ENCODE measurements at places on chromosomes 12 and 14.
A peak's percentile ranks its signal among the peaks of the same experiment; 100 is the strongest.

GRCh38 chr12:79441534-79441933, 249.2 kb downstream of the PAWR start:
- DNase-seq = no peak

DNA sequence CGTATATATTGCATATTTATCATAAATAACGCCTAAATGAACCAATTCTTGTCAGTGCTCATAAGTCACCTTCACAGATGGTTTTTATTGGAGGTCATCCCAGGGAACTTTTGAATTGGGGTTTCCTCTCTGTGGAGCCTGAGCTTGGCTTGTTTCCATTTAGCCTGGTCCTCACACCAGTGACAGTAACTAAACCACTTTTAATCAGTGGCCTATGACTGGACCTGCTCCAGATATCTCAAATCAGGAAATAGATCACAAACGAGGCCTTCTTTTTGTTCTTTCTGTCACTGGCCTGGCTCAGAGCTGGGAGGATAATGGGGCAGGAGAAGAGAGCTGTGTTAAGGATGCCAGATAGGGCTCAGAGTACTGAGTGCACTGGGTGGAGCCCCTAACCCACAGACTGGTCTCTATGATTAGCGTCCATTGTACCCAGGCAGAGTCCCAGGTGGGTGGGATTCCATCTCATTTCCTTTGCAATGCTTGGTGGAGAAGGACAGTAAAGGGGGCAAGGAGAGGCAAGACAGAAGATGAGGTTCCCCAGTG, 92.4 kb downstream of the NUAK1 start:
- DNase-seq = no peak

- peak; percentile 99 for DNase-seq
These were observed 657.5 kb upstream of the TBX3 start for GRCh38 chr12:115341442-115341841.

DNA sequence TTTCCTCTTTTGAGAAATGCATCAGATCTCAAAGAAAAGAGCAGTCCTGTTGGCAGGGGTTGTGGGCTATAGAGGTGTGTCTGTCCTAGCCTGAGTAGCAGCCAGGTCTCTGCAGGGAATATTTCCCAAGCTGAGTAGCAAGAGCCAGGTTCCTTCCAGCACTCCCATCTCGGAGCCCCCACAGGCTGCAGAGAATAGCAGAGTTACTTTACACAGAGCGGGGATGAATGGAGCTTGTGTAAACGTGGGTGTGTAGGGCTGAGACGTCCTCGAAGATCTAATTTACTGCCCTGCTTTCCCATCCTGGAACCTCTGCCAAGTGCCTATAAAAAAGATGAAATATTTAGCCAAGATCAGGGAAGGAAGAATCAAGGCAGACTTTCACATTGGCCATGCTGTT, 156.6 kb downstream of the TSPAN9 start:
- DNase-seq = no peak

- no peak for DNase-seq
These were observed 97.6 kb downstream of the EFCAB11 start for GRCh38 chr14:89856871-89857345.

GRCh38 chr12:122368361-122369073, 54.0 kb downstream of the CLIP1 start:
- no peak for DNase-seq

GRCh38 chr12:11836282-11837151, 187.0 kb downstream of the ETV6 start:
- DNase-seq = no peak

GRCh38 chr12:24845615-24846014, 103.3 kb downstream of the BCAT1 start:
- no peak for DNase-seq

- no peak for DNase-seq
These were observed 28.7 kb downstream of the UBE2N start for GRCh38 chr12:93413064-93413463.

GRCh38 chr14:97306133-97306759, 509.1 kb downstream of the VRK1 start:
- no peak for DNase-seq

DNA sequence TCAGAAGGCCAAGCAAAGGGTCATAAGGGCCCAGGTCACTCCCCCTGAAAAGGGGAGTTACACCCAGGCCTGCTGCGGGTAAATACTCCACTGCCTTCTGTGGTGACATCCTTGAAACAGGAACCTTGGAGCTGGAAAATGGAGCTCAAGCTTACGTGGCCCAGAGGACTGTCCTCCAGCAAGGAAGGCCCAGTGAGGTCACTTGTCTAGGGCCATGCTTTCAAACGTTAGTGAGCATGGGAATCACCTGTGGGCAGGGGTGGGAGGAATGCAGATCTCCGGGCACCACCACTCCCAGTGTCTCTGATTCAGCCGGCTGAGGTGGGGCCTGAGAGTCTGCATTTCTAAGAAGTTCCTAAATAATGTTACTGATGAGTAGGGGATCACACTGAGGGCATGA, 140.5 kb upstream of the CCND2 start:
- no peak for DNase-seq

- DNase-seq = no peak
These were observed 310.7 kb upstream of the DCN start for GRCh38 chr12:91493308-91493707.

DNA sequence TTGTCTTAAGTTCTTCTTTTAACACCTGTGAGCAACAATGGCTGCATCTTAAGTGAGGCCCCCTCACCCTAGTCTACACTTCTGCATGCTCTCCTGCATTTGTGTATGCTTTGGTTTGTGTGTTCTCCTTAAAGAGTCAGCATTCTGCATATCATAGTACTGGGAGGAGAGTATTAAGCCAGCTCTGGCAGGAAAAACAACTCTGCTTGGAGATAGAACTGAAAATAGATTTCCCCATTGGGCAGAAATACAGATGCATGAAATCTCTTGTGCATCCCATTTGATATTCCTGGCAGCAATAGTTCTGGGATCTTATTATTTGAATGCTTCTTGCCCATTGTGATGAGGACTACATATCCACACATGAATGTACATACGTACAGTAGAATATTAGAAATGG, 70.6 kb upstream of the PRICKLE1 start:
- no peak for DNase-seq

- no peak for DNase-seq
These were observed 102.7 kb downstream of the CDK17 start for GRCh38 chr12:96297504-96297903.

- DNase-seq = no peak
These were observed 5.9 kb downstream of the DDHD1 start for GRCh38 chr14:53147208-53147607.

DNA sequence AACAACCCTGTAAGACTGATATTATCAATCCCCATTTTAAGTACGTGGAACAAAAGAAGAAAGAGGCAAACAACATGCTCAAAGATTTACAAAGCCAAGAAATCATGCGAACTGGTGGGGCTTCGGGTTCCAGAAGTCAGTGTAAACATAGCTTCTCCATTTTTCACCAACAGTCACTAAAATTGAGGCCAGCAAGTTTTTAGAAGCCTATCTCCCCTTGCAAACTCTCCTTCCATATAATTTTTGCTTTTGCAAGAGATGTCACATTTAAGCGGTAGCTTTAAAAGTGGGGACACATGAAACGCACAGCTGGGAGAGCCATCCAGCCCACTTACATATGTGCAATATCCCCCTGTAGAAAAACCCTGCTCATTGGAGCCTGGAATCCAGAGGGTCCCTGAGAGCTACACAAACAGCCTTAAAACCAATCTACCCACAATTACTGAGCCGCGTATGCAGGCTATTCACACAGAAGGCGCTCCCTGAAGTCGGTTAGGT, 797 bp downstream of the SLC11A2 start:
- no peak for DNase-seq

DNA sequence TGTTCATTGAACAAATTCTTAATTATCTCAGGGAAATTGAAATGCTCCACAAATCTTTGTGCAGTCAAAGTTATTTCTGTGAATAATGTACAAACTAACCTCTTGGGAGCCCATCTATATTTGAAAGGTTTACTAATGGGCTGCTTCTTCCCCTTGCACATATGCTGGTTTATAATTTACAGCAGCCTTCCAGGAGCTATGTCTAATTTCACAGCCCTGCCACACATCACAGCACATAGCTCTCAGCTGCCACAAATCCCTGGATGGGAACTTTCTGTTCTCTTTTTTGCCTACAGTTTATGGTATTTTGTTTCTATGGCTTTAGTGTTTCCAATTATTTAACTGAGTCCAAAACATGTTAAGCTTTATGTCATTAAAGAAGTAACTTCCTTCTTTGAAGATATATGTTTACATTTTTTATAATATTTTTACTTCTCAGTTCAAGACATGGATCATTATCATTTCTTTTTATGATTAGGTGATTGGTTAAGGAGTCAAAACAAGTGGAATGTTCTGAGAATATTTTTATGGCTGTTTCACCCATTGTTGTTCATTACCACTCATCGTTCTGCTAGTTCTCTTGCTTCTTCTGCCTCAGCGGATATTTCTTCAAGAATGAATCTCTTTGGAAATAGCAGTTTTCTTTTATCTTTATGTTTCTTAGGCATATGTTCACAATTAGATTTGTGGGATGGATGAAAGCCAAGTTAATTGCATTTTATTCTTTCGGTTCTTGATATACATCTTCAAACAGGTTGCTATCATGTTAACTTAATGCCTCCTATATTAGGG, 475.6 kb upstream of the MIS18BP1 start:
- DNase-seq = no peak

DNA sequence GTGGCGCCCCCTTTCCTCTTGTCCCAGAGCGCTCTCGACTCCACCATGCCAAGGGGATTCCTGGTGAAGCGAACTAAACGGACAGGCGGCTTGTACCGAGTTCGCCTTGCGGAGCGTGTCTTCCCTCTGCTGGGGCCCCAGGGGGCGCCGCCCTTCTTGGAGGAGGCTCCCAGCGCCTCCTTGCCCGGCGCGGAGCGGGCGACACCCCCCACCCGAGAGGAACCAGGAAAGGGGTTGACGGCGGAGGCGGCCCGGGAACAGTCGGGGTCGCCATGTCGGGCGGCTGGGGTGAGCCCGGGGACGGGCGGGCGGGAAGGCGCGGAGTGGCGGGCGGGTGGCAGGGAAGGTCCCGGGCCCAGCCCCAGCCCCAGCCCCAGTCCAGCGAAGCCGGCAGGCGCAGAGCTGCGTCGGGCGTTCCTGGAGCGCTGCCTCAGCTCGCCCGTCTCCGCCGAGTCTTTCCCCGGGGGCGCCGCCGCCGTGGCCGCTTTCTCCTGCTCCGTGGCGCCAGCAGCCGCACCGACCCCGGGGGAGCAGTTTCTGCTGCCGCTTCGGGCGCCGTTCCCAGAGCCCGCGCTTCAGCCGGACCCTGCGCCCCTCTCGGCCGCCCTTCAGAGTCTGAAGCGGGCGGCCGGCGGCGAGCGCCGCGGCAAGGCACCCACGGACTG, 376 bp downstream of the INSM2 start:
- DNase-seq = no peak

GRCh38 chr14:44339862-44340261, 167.2 kb downstream of the FSCB start:
- no peak for DNase-seq

- no peak for DNase-seq
These were observed 4.2 kb downstream of the TESPA1 start for GRCh38 chr12:54980341-54980740.

GRCh38 chr12:57621497-57622292, 10.5 kb downstream of the ARHGEF25 start:
- DNase-seq = no peak

- peak; percentile 55 for DNase-seq
These were observed 59.4 kb downstream of the ZNF664 start for GRCh38 chr12:124032265-124032886.

DNA sequence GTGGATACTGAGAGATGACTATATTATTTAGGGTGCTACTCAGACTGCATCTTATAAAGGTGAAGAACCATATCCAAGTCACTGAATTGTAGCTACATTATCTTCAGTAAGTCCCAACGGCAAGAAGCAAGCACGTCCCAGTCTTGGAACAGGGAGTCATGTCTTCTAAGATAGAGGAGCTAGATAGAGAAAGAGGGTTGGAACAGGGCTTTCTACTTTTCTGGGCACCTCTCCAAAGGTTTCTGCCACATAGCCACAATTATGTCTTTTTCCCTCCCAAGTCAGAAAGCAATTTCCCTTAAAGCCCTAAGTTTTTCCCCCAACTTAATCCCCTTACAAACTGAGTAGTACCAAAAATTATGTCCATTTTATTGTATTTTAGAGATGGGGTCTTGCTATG, 22.4 kb downstream of the MAPK1IP1L start:
- no peak for DNase-seq

GRCh38 chr12:9872162-9872561, 3.0 kb upstream of the CLEC2B start:
- DNase-seq = no peak

DNA sequence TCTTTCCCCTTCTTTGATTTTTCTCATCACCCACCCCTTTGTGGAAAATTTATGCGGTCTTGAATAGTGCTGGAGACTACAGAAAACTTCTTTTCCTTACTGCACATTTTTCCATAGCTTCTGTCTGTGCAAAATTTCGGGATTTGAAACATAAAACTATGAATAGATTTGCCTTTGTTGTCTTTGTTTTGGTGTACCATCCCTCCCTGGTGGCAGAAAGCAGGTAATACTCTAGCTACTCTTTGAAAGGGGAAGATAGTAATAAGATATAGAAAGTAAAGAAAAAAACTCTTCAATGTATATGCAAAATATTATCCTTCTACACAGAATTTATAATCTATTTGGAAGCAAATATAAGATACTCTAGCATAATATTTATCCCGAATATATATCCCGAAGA, 79.1 kb upstream of the LMO3 start:
- no peak for DNase-seq
